Stimulated activated CD8-positive, alpha-beta memory T cell treated with anti-CD3 and anti-CD28 coated beads, Interleukin-4, amount 100 ng/mL, for 1 hour (primary cell): ENCODE measurements at places on chromosomes 11 and 22.

DNA sequence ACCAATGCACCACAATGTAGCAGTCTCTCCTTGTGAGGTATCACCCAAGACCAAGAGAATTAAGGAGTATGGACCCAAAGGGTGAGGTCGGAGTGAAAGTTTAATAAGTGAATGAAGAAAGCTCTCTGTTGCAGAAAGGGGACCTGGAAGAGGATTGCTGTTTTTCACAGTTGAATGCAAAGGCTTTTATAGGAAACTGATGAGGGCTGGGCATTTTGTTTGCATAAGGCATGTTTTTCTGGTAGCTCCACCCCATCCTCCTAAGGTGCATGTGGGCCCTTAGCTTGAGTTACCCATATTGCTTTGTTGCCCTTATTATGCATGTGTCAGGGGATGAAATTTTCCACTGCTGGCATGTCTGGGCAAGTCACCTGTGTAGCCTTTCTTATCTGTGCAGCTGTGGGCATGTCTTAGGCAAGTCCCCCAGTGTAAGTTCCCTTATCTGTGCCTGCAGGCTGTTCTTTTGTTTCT is 64.7 kb downstream of the BDNF start:
- no peak for DNase-seq

- no peak for DNase-seq
Measured at GRCh38 chr22:42901790-42902508, 44.9 kb upstream of the ARFGAP3 start.

- no peak for DNase-seq
Measured at GRCh38 chr11:110710628-110711381, 1.4 kb downstream of the ARHGAP20 start.

- DNase-seq: no peak
Measured at GRCh38 chr11:73298233-73298632, 9.8 kb upstream of the ARHGEF17 start.

DNA sequence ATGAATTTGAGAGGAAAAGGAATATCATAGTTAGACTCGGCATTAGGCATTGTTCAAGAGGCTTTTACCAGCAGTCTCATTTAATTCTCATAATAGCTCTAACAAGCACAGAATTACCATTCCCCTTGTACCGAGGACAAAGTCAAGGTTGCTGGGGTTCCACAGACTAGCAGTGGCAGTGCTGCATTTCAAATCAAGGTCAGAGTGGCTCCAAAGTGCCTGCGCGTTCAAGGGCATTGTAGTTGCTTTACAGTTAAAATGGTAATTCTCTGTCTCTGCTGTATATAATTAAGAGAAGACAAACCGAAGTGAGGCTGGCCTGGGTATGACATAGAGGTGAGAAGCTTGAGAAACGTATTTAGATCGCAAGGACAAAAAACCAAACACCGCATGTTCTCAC is 40.4 kb upstream of the TP53AIP1 start:
- DNase-seq: no peak

- no peak for DNase-seq
Measured at GRCh38 chr11:134079317-134079716, 10.4 kb downstream of the JAM3 start.

- no peak for DNase-seq
Measured at GRCh38 chr11:69891421-69892236, 72.4 kb upstream of the FGF3 start.

- no peak for DNase-seq
Measured at GRCh38 chr11:3195251-3196160, 23.1 kb downstream of the MRGPRG start.

- DNase-seq: no peak
Measured at GRCh38 chr11:1306186-1307162, 3.0 kb downstream of the TOLLIP start.
